ENCODE measurements at places on chromosomes 11 and 22. TPM values are rescaled to one million over a fixed set of nuclear protein-coding genes. Genes with fewer than 3 reads are reported as not detected.

The POTEH gene
- not detected for total RNA-seq

The TYR gene
- total RNA-seq: not detected

The NXPE2 gene
- total RNA-seq: not detected

The PRSS23 gene
- total RNA-seq: 432 TPM

The FANCF gene
- 13.8 TPM for total RNA-seq

The KRTAP5-9 gene
- total RNA-seq: not detected

The PHOX2A gene
- total RNA-seq: not detected

The SAA4 gene
- not detected for total RNA-seq

The KRTAP5-2 gene
- not detected for total RNA-seq

- H3K27me3 ChIP-seq: no peaks in the 10 kb centered on the region
- no peak for DNase-seq
- no peak overlapping the region for H3K27ac ChIP-seq
- H3K4me3 ChIP-seq: no peak overlapping the region
Measured at GRCh38 chr11:8336356-8337129, 72.9 kb upstream of the LMO1 start.

GRCh38 chr22:24175160-24175808, 6.0 kb upstream of the SUSD2 start:
- H3K4me1 ChIP-seq: no peaks in the 10 kb centered on the region
- no peak overlapping the region for H3K4me3 ChIP-seq
- DNase-seq: peak; percentile 85
- no peak overlapping the region for H3K27ac ChIP-seq
- H3K36me3 ChIP-seq: no peaks in the 10 kb centered on the region

DNA sequence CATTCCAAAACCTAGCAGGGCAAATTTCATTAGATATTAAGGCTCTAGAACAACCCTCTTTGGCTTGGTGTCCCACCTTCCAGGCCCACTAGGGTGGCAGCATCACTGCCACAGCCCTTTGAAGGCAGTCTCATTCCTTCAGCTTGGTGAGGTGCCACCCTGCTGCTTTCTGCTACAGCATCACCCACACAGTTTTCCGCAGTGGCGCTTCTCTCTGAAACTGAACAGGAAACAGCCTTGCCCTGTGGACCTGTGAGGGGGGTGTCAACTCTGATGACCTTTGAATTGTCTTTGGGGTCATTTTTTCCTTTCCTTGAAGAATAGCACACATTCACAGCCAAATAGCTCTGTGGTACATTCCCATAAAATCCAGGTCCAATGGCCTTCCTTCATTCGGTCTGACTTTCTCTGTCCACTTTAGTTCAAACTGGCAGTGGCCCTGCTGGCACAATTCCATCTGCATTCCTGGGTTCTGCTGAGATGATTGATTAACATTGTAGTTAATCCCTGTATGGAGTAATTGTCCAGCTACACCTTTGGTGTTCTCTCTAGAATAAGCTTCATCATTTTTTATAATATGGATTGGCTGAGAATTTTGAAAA, 251.9 kb upstream of the FAT3 start:
- no peaks in the 10 kb centered on the region for H3K36me3 ChIP-seq
- no peaks in the 10 kb centered on the region for H3K4me1 ChIP-seq
- H3K27ac ChIP-seq: no peak overlapping the region
- DNase-seq: no peak
- H3K4me3 ChIP-seq: no peak overlapping the region

GRCh38 chr11:67254798-67255197, 11.5 kb upstream of the GRK2 start:
- H3K4me1 ChIP-seq: peaks cover 3% of the 10 kb centered on the region
- no peak overlapping the region for H3K4me3 ChIP-seq
- no peak for DNase-seq

DNA sequence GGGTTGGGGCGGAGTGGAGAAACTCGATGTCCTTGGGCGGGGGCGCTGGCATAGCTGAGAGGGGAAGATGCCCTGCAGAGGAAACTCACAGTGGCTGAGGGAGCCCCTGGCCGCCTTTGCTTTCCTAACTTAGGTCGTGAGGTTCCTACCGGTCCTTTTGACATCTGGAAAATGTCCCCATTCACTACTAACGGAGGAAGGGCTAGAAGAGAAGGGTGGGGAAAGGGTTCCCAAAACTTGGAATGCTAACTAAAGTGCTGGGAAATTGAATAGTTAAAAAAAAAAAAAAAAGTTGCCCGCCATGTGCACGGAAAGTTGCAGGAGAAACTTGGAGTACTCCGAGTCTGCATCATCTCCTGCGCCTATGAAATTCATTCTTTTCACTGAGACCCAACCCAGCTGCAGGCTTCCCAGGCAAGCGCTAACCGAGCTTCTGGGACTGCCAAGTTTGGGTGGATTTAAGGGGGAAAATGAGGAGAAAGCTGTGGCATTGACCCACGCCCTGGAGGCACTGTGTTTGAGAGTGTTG, 796 bp downstream of the TIMP3 start:
- peak overlapping the region; percentile 94 for H3K4me3 ChIP-seq
- peak overlapping the region; percentile 16 for H3K27ac ChIP-seq
- no peaks in the 10 kb centered on the region for H3K36me3 ChIP-seq
- DNase-seq: no peak

- H3K27ac ChIP-seq: no peak overlapping the region
- H3K4me3 ChIP-seq: no peak overlapping the region
- no peaks in the 10 kb centered on the region for H3K36me3 ChIP-seq
Measured at GRCh38 chr11:123551079-123551478, 103.3 kb downstream of the SCN3B start.

GRCh38 chr11:47308050-47308823, 38.3 kb downstream of the MADD start:
- H3K36me3 ChIP-seq: peaks cover 3% of the 10 kb centered on the region
- no peak for DNase-seq
- H3K27me3 ChIP-seq: no peaks in the 10 kb centered on the region
